ENCODE measurements at places on chromosomes 5 and 9. TPM values are rescaled to one million over a fixed set of nuclear protein-coding genes. Genes with fewer than 3 reads are reported as not detected.

- DNase-seq = no peak
These were observed 25.3 kb upstream of the RASGEF1C start for GRCh38 chr5:180234271-180234670.

GRCh38 chr5:51273021-51273420 is 110.2 kb upstream of the ISL1 start:
- DNase-seq = no peak

GRCh38 chr5:6780802-6781391 is 67.7 kb downstream of the TENT4A start:
- DNase-seq = no peak

DNA sequence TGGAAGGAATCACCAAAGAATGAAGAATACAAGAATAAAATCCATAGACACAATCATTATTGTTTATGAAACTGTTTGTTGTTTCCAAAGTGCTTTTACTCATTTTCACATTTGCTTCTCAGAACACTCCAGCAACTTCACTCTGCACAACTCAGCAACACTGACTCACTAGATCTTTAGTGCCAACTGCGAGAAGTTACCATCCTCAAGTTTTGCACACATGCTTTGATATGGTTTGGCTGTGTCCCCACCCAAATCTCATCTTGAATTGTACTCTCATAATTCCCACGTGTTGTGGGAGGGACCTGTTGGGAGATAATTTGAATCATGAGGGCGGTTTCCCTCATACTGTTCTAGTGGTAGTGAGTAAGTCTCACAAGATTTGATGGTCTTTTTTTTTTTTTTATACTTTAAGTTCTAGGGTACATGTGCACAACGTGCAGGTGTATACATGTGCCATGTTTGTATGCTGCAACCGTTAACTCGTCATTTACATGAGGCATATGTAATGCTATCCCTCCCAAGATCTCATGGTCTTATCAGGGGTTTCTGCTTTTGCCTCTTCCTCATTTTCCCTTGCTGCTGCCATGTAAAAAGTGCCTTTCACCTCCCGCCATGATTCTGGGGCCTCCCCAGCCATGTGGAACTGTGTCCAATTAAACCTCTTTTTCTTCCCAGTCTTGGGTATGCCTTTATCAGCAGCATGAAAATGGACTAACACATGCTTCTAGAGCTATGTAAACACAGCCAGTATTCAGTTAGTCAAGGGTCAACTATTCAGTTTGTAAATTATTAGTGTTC is 36.9 kb downstream of the CLINT1 start:
- no peak for DNase-seq

DNA sequence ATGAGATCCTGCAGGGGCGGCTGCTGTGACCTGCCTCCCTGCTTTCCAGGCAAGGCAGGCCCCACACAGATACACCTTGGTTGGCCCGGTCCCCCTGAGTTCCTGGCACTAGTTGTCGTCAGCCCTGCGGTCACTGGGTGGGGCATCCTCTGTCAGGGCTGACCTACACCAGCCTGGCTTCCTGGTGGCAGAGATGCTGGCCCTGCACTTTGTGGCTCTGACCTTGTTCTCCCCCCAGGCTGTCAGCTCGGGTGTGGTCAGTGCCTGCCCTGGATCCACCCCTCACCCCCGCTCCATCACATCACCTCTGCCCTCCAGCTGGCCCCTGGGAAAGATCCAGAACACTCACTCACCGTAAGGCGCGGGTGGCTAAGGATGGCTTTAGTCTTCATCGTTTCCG is 74.1 kb downstream of the PHF2 start:
- no peak for DNase-seq

- DNase-seq = no peak
These were observed 111.0 kb upstream of the IL7R start for GRCh38 chr5:35745660-35746059.

- no peak for DNase-seq
These were observed 1149.0 kb downstream of the EFNA5 start for GRCh38 chr5:106521701-106522100.

DNA sequence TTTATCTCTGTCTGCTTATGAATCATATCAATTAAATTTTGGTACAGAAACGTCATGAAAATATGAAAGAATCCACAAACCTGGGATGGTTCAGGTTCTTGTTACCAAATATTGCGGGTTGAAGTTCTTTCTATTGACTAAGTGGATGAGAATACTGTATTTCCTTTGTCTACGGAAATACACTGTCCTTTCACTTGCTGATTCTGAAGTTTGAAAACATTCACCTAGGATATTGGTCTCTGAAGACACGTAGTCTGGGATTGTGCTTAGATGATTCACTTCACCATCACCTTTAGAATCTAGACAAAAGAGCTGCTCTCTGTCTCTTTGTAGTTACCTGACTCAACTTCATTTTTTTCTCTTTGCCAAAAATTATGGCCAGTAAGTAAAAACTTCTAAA is 222.4 kb downstream of the FBN2 start:
- DNase-seq = no peak

GRCh38 chr9:73951147-73951546 is 546.0 kb upstream of the RORB start:
- DNase-seq = no peak

DNA sequence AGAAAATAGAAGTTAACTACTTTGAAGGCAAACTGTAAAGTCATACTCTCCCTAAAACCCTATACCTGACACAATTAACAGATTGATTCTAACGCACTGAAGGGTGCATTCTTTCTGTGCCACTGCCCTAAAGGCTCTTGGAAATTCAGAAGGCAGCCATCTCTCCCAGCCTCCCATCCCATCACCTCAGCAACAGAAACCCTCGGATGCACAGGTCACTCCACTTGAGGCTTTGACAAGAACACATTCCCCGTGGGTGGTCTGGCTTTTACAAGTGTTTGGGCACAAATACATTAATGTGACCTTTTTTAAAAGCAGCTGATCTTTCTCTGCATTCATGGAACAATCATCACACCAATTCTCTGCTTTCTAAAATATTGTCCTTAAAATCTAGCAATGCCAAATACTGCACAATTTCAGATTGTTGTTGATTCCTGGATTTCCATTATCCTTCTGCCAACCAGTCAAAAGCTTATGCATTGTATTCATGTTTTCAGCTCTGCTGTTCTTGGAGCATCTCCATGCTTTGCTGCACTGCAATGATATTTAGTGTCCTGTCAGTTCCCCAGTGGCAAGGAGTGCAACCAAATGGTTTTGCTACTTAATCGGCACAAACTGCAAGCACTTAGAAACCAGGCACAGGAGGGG is 175.6 kb downstream of the TMEM161B start:
- DNase-seq = no peak

GRCh38 chr5:171419688-171420430 is 412 bp downstream of the FGF18 start:
- peak; percentile 79 for DNase-seq

DNA sequence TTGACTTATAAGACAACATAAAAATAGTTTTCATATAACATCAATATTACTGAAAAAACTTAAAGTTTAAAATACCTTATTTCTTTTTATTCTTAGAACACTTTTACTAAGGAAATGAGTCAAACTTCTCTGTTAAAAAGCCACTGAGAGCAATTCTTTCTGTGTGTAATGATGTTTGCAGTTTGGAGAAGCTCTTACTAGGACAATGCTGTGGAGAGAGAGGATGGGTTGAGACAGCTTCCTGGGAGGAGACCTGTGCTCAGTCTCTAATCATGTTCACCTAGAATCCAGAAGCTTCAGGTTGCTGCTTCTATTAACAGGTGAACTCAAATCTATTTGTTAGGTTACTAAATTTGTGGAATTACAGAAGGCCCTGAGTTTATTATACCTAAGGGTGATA is 198.5 kb downstream of the DNAH5 start:
- no peak for DNase-seq

DNA sequence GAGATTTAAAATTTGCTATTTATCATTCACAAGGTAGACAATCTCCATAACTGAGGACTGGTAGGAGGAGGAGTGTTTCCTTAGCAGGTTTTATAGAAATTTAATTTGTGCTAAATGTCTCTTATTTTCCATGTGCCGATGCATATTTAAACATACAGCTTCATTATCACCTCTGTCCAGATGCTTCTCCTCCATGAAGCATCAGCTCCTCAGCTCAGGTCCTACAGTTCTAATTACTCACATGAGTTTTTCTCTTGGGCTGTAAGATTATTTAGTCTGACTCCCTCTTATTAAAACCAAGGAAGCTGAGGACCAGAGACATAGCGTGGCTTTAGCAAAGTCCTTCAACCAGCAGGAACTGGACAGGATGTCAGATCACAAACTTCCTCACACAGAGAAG is 300.2 kb upstream of the PANK3 start:
- DNase-seq = no peak

DNA sequence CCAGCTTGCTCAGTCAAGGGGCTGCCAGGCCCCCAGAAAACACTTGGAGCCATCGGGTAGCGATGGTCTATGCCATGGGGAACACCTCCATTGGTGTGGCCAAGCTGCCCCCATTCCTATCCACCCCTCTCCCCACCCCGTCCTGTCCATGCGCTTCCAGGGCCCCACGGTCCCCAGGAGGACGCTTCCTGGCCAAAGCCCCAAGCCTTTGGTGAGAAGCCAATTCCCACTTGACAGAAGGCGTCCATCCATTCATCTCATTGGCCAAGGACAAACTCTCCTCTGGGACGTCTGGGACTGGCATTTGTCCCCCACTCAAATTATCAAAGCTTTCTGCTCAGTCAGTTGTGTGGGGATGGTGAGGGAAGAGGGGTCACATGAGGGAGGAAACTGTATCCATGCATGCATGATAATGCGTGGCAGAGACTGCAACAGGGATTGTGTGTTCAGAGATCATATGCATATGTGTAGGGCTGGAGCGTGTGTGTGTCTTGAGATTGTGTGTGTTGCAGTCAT is 9.5 kb downstream of the CPLX2 start:
- DNase-seq = no peak

GRCh38 chr5:83199126-83199525 is 121.8 kb downstream of the XRCC4 start:
- no peak for DNase-seq

Gene SHISAL2B
- total RNA-seq = not detected

Gene FAM78A
- total RNA-seq = 62.9 TPM

Gene CFAP157
- not detected for total RNA-seq

Gene NAIF1
- total RNA-seq = 5.1 TPM

Gene SPARC
- 517 TPM for total RNA-seq

Gene PFDN1
- total RNA-seq = 80.6 TPM

Gene IL31RA
- total RNA-seq = not detected
